ENCODE measurements at places on chromosomes 3 and 15. TPM values are rescaled to one million over a fixed set of nuclear protein-coding genes. Genes with fewer than 3 reads are reported as not detected.

MESP2 gene
- total RNA-seq, result not detected

GRCh38 chr15:66411190-66411589 lies 24.5 kb downstream of the MAP2K1 start:
- DNase-seq, result no peak

DNA sequence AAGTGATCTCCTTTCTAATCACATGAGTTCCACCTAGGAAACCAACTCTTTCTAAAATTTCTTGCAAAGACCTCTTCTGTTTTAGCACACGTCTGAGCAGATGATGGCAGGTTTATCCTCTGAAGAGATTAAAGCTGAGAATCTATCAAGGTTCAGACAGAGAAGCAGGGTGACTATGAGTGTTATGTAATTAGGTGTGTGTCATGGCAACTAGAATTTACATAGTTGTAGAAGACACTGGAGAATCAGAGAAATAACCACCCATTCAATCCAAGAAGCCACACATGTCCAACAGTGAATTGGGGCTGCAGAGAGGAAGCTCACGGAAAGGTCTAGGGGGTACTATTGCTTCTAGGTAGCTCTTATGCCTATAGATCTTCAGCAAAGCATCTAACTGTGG lies 600.5 kb downstream of the PYDC2 start:
- DNase-seq, result no peak

MUC4 gene
- not detected for total RNA-seq

Measured in liver (tissue), 10 donors.